ENCODE measurements at places on chromosomes 5 and 9.

- DNase-seq, result no peak
Measured at GRCh38 chr5:94788527-94788926, 170.1 kb downstream of the SLF1 start.

GRCh38 chr9:133563291-133563796, 28.8 kb downstream of the ADAMTSL2 start:
- DNase-seq, result no peak

DNA sequence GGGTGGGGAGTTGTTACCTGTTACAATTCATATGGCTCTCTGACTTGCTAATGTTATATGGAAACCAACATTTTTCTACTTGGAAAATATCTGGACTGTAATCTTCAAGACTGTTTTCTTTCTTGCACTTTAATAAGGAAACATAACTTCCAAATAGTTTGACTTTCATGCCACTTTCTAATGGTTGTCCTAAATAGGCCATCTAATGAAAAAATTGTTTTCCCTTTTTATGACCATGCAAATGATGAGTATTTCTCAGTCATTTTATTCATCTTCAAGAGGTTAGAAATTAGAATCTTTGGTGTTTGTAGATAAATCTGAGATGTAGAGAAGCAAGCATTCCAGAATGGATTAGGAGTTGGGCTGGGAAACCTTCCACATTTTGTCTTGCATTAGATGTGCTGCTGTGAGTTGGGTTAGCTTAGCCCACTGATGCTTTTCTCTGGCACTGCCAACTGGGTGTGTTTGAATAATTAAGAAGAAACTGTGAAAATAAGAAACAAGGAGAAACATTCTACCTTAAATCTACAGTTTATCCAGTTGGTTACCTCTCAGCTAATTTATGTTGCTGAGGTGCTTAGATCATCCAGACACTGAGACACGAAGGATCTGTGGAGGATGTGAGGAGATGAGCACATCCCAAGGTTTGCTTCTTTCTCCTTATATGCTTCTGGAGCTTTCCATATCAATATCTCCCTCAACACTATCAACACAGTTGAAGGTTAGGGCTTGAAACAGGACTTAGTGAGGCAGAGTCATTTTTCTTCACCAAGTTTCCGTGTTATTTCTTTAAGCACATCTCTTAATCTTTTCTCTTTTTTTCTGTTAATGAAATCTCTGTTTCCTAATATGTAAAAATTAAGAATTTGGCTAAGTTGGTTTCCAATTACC, 2.7 kb downstream of the RASGRF2 start:
- DNase-seq, result no peak

DNA sequence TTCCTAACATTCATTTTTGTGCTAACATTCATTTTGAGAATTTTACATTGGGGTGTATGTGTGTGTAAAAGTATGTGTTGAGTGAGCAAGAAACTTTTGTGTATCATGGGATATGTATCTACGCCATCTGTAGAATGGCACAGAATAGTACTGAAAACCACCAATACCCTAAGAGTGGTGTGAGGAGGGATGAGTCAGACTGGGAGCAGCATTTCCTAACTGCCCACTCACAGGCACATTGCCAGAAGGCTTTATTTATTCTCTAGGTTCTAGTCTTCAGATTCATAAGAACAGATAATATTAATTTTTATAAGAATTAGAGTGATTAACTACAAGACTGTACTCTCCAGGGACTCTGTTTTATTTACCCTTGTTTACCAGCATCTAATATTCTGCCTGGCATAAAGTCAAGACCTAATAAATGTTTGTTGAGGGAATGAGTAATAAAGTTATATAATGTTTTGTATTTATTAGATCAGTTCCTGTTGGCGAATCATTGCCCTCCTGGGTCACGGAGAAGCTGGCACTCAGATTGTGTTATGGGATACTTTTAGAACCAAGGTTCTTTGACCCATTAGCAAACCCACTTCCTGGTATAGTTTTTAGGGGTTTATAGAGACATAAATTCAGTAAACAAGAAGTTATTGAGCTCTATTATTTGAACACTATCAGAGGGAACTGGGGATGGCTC, 159.1 kb upstream of the PPP2R2B start:
- no peak for DNase-seq

- DNase-seq, result no peak
Measured at GRCh38 chr5:109660301-109660700, 29.4 kb upstream of the MAN2A1 start.

- no peak for DNase-seq
Measured at GRCh38 chr9:78074385-78075291, 43.0 kb upstream of the GNAQ start.

DNA sequence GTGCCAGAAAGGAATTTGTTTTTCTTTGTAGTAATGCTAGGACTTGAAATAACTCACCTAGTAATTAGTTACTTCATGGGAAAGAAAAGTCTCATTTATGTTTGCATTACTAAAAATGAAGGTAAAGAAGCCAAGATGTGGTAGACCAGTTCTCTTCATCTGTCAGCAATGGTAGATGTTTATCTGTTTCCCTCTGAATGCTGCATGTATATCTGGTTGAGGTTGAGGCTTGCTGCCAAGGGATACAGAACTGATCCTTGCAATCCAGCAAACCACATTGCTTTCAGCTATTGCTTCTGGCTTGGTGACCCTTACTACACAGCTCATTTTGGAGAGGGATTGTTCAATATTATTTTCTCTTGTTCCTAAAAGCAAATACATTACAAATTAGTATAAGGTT, 73.6 kb downstream of the ZNF474 start:
- no peak for DNase-seq

GRCh38 chr5:172411484-172412072, 42.7 kb downstream of the SH3PXD2B start:
- no peak for DNase-seq

GRCh38 chr5:38548064-38548759, 8.2 kb downstream of the LIFR start:
- no peak for DNase-seq

- no peak for DNase-seq
Measured at GRCh38 chr5:163758283-163758711, 252.9 kb downstream of the MAT2B start.

DNA sequence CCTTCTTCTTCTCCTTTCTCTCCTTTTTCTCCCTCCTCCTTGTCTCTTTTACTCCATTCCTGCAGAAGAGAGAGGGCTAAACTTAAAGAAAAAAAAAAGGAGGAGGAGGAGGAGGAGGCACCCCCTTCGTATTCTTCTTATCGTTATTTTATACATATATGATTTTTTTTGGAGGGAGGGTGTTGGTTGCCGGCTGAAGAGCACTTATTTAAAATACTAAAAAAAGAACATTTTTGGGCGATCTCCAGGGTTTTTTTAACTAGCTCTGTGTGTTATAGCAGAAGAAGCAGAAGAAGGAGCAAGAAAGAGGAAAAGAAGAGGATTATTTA, 381 bp downstream of the NR2F1 start:
- DNase-seq, result no peak

DNA sequence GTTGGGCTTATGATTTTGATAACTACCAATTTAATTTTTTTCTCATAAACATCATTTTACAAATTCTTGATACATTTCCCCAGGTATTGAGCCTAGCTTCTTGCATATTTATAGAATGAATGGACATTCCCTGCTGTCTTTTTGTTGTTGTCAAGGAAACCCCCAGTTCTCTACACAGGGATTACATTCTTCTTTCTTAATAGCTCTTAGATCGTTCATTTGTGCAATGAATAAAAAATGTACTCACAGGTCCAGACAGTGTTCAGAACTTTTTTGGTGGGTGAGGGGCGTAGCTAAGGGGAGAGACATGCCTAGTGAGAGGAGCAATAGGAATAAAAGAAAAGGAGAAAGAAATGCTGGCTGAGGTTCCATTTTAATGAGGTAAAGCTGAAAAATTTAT, 58.6 kb downstream of the VCAN start:
- no peak for DNase-seq

DNA sequence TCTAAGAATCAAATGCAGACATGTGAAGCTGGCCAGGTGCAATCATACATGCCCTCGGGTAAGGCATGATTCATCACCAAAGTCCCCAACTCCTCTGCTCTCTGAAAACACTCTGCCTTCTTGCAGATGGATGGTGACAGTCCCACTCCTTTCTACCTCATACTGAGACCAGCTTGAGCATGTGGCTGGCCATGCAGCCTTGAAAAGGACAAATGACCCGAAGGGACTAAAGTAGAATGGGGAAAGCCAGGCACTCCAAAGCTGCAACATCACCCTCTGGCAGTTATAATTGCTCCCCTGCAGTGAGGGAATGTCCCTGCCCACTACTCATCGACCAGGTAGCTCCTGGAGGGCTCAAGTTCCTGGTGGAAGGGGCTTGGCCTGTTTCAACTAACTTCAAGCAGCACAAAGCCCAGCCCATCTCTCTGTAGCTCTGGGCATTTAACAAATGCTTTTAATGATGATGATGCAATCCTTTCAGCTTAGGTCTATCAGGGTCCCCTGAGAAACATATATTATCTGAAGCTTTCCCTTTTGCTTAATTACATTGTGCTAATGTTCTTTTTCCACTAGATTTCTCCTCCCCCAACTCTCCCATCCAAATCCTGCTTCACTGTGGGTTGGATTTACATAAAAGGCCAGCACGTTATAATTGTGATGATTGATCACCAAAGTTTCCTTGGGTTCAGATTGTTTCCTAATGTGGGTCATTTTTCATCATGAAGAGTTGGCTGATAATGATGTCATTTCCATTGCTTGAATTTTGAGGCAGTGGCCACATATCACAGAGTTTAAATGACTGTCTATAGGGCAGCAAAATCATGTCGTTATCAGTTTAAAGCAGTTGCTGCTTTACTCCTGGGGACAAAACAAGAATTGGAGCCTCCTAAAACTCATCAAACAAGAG, 436.5 kb upstream of the SLC30A5 start:
- no peak for DNase-seq

- DNase-seq, result peak; percentile 4
Measured at GRCh38 chr5:66596636-66597182, 516 bp downstream of the MAST4 start.

DNA sequence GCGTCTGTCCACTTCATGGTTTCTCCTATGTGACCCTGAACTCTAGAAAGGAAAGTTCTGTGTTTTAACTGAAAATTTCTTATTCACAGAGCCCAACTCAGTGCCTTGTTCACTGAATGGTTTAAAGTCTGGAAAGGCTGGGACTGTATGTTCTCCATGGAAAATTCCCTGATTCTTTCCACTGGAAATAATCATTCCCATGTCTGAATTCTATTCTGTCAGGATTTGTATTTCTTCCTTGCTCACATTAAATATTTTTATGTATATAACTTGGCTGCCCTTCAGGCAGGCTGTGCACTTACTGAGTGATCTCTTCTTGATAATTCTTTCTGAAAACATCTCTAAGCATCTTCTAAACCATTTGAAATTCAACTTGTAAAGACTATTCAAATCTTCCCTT, 1126.9 kb upstream of the DMAC1 start:
- no peak for DNase-seq

GRCh38 chr9:85981369-85981768, 40.4 kb downstream of the NAA35 start:
- no peak for DNase-seq

GRCh38 chr5:151673421-151673820, 13.3 kb downstream of the SPARC start:
- DNase-seq, result no peak

DNA sequence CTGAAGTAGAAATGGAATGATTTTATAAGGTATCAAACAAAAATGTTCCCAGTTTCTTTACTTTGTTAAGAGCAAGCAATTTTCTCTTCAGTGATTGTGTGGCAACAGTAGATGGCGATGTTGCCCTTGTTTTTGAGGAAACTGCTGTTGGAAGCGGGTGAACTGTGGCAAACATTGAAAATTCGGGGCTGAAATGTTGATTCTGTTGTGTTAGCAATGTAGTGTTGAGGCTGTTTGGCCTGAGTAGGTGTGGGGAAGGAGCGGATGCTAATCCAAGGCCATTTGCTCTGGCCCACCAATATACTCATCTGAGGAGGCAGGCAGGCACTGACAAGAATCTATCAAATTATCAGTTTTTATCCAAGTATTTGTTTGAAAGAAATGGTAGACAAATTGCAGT, 129.8 kb downstream of the SLC12A2 start:
- DNase-seq, result no peak

- DNase-seq, result no peak
Measured at GRCh38 chr5:33195431-33196165, 245.2 kb upstream of the TARS1 start.

GRCh38 chr9:106976772-106977171, 113.8 kb downstream of the ZNF462 start:
- DNase-seq, result no peak

DNA sequence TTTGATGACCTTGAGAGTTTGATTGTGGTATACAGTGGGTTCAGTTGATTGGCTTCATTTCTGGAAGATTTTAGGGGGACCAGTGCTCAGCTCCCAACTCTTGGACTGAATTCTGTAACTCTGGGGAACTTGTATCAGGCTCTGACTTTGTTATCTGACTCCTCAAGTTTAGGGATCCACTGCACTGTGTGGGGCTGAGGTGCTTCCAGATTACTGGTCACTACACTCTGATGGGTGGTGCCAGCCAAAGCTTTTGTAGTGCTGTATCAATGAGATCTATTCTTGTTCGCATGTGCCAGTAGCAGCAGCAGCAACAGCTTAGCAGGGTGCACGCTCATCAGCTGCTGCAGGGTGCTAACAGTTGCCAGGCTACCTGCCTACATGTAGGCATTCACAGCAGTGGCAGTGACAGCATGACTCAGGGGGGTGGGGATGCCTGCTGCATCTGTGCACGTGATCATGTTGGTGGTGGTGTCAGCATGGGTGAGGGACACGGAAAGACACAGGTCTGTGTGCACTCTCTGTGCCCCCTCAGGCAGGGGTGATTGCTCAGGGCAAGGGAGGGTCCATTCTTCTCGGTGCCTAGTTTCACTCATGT, 438.8 kb upstream of the SEMA6A start:
- DNase-seq, result no peak

- no peak for DNase-seq
Measured at GRCh38 chr9:125642311-125642710, 64.7 kb downstream of the MAPKAP1 start.

DNA sequence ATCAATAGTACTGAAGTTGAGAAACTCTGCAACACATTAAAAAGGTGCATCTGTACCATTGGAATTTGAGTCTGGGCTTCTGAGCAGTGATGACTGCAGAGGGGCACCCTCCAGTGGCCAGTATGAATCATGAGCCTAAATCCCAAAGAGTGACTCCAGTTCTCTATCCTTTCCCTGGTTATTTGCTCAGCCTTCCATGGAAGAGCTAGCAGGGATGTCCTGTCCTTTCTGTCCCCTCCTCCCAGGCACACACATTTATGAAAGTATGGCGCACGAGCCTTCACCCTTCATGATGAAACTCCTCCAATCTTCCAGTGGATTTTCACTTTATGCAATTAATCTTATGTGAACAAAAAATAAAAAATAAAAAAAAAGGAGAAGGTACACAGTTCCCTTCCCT, 81.0 kb downstream of the ESM1 start:
- no peak for DNase-seq

DNA sequence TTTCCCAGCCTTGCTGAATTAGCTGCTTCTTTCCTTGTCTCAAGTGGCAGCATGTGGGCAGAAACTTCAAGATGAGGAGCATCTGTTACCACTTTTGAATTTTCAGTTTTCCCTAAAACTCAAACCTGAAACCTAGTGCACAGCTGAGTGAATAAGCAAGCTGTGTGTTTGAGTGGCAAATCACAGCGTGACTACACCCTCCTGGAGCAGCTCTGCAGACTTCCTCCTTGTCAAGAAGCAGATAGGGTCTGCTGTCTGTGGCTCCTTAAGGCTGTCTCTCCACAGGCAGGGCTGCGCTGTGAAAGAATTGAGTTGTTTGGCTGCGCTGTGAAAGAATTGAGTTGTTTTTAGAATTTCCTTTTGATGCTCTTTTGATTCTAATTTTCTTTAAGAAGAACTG, 179.7 kb upstream of the HAPLN1 start:
- DNase-seq, result no peak

Measured in stimulated activated CD4-positive, alpha-beta T cell treated with anti-CD3 and anti-CD28 coated beads, Interleukin-12 subunit alpha, Interleukin-12 subunit beta, amount 100 ng/mL, for 4 hours (primary cell).